Stimulated activated CD8-positive, alpha-beta memory T cell treated with anti-CD3 and anti-CD28 coated beads, Interleukin-12 subunit alpha, Interleukin-12 subunit beta, amount 100 ng/mL, for 4 hours (primary cell): ENCODE measurements at places on chromosomes 7 and 10.

- no peak for DNase-seq
Measured at GRCh38 chr7:17849504-17849903, 90.8 kb downstream of the SNX13 start.

DNA sequence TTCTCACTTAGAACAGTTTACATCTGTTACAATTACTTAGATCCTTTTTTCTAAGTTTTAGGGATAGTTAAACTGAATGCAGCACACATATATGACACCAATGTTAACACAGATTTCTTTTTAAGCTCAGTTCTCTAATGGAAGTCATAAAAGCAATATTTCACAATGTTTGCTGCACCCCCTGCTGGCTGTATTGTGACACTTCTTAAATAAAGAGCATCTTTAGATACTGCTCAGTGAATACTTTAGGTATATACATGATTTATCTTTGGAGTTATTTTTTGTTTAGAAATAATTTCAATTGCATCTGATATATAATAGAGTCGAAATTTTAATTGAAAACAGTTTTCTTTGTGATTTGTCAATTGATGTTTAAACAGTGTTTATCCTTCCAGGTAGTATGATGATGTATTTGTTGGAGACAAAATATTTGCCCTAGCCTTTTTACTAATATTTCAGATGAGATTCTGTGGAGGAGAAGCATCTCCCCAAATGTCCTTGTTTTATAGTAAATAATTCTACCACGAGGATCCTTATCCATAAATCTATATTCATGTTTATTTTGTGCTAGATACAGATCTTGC lies 174.4 kb downstream of the ST7 start:
- no peak for DNase-seq

DNA sequence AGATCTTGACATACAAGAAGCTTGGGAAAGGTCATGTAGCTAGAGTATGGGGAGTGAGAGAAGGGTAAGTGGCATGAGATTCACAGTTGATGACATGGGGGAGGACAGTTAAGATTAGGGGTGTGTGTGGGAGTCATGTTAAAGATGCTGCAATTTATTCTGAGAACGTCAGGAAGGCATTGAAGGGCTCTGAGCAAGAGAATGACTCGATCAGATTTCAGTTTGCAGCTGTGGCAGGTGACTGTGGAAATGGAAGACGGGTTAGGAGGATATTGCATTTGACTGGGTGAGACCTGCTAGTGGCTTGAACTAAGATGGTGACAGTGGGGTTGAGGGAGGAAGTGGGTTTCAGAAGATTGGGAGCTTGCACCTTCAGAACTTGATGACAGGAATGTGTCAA lies 5.6 kb downstream of the CDC123 start:
- DNase-seq = no peak

DNA sequence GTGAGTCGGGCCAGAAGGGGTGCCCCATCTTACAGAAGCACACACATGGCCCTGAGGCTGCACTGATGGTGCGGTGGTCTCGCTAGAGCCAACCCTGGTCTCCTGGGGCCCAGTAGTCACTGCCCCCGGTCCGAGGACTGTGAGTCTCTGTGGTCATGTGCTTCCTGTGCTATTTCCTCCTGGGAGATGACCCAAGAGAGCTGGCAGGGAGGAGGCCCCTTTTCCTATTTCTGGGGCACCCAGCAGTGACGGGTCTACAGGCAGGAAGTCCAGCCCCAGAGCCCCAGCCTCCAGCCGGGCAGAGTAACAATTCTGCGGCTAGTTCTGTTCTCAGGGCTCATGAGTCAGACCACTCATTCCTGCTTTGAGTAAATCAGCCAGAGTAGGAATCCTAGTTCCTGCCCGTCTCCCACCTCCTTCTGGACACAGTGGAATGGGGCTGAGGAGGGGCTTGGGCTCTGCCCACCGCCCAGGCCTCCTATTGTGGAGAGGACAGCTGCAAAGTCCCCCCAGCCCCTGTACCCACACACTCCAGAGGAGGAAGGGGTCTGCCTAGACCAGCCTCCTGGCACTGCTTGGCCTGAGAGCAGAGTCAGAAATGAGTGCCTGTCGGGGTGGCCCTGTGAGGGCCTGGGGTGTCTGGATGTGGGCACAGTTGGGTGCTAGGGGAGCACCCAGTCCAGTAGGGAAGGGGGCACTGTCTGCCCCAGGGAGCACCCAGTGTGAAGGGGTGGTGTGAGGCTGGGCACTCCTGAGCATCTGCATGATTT lies 80.5 kb upstream of the PPIF start:
- DNase-seq = no peak

GRCh38 chr10:96982149-96982930 lies 150.2 kb downstream of the LCOR start:
- no peak for DNase-seq

- no peak for DNase-seq
Measured at GRCh38 chr10:72981028-72981881, 26.6 kb upstream of the PLA2G12B start.

GRCh38 chr7:46156086-46156485 lies 235.0 kb upstream of the IGFBP3 start:
- DNase-seq = no peak

DNA sequence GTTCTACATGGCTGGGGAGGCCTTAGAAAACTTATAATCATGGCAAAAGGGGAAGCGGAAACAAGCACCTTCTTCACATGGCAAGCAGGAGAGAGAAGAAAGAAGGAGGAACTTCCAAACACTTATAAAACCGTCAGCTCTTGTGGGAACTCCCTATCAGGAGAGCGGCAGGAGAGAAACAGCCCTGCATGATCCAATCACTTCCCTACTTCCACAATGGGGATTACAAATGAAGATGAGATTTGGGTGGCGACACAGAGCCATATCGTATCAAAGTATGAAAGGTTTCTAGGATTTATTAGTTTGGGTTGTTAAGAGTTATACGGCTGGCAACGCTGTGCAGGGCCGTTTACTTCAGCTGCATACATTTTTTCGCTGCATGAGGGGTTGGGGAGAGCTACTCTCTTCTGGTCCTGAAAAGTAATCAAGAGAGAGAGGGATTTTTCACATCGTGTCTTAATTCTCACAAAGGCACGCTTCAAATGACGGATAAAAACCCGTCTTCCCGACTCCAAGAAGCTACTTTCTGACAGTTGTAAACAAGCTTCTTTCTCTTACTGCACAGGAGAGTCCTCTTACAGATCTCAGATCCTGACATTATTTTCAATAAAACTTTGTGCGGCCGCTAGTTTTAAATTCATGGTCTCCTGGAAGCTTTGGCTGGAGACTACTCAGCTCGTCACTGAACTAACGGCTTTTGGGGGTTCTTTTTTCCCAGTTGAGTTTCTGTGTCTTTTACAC lies 751 bp upstream of the GTPBP10 start:
- DNase-seq = no peak

- no peak for DNase-seq
Measured at GRCh38 chr10:18610517-18610916, 40.9 kb downstream of the NSUN6 start.

DNA sequence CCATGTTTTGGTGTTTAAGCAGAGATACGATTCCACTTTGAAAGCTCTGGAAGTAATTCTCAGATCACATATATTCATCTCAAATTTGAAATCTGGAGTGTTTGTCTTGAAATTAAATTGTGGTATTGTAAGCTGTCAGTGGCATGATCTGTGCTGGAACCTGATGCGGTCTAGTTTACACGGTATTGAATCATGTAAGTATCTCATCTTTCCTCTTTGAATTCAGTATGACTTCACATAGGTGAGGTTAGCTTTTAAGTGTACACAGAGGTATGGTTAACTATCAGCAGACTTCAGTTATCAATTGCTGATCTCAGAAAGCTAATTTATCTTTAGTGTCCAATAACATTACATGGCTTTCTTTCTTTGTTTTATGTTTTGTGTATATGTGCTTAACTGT lies 155.2 kb downstream of the MGMT start:
- no peak for DNase-seq

DNA sequence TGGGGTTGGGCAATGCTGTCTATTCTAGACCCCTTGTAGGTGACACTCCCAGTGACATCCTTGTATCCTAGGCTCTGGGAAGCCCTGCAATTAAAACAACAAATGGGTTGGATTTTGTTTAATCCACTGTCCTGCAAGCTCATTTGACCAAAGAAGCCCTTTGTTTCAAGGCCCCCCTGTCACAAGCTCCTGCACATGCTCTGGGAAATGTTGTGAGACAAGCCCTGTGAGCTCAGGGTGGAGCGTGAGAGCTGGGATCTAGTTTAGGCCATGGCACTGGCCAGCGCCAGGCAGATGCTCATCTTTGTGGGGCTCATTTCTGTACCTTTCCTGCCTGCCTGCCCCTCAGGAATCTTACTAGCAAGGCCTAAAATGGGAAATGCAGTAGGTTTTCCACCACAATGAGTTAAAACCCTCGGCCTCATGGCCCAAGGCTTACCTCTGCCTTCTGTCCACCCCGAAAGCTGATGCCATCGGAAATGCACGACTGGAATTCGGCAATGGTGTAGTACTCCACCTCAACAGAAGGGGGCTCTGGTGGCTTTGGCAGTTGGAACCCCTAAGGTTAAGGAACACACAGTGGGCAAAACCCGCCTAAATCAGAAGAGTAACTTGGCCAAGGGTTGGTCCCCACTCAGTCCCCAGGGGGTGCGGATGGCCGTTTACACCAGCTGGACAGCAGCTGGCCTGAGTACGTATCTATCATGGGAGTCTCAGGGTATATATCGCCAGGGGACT lies 112.0 kb downstream of the NEURL1 start:
- DNase-seq = no peak

DNA sequence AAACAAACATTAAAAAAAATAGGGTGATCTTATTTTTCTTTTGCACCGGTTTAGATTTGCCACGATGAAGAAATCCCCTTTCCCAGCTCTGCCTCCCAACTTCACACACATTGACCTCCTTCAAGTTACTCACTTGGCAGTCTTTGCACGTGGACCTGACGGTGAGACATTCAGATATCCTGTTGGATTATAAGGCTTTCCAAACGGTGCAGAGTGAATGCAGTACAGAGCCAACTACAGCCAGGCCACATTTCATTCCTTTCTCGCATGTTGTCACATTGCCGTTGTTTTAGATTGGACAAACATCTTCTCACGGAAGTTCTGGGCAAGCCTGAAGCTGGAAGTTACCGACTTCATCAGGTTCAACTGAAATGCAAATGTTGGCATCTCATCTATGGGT lies 159.2 kb downstream of the HDAC9 start:
- DNase-seq = no peak

DNA sequence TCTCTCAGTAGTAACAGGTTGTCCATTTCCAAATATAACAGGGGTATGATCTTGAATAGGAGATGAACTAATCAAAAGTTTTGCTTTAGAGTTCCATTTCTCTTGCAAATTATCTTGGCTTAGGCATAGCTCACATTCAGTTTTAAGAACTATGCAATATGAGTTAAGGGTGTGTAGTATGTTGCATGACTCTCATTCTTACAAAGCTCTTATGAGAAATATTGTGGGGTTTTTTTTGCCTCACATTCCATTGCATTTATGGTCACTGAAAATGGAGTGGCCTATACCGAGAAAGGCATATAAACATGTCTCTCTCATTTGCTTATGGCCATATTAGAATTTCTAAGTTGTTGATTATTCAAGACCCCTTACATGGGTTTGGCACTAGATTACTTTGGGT lies 48.5 kb upstream of the LAMB1 start:
- no peak for DNase-seq
